ENCODE measurements at places on chromosomes 5 and 9. TPM values are rescaled to one million over a fixed set of nuclear protein-coding genes. Genes with fewer than 3 reads are reported as not detected.

DNA sequence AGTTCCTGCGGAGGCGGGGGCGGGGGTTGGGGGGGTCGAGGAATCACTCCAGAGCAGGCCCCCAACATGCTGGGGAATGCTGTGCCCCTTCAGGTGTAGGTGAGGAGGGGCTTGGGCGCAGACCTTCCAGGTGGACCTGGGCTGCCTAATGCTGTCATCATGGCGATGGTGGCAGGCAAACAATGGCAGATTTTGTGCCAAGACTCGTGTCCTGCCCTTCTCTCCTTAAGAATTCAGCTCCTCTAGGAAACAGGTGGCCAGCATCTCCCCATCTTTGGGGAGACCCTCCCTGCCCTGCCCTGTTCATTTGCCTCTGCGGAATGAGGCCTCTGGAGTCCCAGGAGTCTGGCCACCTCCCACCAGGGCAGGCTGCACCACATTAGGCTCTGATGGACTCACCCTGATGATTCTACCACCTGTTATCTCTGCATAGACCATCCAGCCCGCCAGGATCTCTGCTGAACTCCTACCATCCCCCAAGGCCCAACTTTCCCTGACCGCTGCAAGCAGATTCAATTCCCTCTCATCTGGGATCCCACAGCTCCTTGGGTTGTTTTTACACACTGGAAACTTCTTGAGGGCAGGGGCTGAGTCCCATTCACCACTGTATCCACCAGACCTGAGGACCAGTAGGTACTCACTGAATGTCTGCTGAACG, 10.9 kb upstream of the SLC25A51 start:
- no peak for DNase-seq

DNA sequence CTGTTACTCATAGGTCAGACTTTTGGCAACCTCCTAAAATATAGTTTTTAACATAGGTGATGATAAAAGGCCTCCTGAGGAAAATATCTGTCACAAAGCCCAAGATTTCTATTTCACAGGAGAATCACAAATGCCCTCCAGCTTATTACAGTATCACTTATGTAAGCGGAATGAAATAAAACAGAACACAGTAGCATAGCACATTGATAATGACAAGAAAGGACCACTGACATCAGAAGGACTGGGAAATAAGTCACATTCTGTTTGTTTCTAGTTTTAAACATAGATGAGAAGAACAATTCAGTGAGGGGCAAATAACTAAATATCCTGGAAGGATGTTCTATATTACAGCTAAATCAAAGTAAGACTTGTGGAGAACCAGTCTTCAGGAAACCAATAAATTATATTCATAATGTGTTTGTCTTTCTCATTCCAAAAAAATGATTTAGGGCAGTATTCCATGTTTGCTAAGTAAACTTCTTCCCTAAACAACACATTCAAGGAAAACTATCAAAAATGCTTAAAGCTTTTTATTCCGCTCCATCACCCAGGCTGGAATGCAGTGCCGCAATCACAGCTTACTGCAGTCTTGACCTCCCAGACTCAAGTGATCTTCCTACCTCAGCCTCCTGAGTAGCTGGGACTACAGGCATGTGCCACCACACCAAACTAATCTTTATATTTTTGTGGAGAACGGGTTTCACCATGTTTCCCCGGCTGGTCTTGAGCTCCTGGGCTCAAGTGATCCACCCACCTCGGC, 20.8 kb upstream of the CTNNAL1 start:
- no peak for DNase-seq

The ACTBL2 gene
- not detected for total RNA-seq

The SAPCD2 gene
- 0.10 TPM for total RNA-seq

The ADAMTS2 gene
- 1.9 TPM for total RNA-seq

DNA sequence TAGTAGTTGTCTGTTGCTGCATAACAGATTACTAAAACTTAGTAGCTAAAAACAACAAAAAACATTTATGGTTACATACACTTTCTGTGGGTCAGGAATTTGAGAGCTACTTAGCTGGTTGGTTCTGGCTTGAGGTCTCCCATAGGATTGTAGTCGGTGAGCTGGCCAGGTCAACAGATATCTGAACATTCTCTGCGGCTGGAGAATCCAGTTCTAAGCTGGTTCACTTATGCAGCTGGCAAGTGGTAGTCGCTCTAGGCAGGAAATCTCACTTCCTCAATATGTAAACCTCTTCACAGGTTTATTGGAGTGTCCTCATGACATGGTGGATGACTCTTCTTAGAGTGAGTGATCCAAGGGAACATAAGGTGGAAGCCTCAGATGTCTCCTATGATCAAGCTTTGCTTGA, 65.7 kb upstream of the TNFAIP8 start:
- no peak for DNase-seq

- no peak for DNase-seq
Observed at GRCh38 chr9:88536951-88537760, 2.2 kb downstream of the NXNL2 start.
